ENCODE measurements at places on chromosomes 1 and 21.
A peak's percentile ranks its signal among the peaks of the same experiment; 100 is the strongest.

GRCh38 chr1:160646711-160647328 is at the start of gene SLAMF1:
Gene SLAMF1 (minus strand): TSS chr1:160647044. CDS start chr1:160646945, 99 bp downstream.
- DNase-seq = peak; percentile 78

DNA sequence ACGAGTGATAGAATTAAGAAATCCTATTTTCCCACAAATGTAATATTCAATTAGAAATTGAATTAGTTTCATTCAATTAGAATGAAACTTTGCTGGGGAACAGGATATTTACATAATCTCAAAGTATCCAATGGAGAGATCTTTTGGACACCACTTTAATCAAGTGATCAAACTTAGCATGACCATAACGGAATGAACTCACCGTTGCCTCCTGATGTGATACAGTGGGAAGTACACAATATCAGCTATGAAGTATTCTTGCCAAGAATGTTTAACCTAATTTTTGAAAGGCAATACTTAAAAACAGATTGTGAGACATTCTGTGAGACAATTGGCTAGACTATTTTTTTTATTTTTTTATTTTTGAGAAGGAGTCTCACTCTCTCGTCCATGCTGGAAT is 16.6 kb downstream of the CDKN2C start:
- no peak for DNase-seq

GRCh38 chr21:19076031-19076430 is 672.4 kb upstream of the TMPRSS15 start:
- DNase-seq = no peak

DNA sequence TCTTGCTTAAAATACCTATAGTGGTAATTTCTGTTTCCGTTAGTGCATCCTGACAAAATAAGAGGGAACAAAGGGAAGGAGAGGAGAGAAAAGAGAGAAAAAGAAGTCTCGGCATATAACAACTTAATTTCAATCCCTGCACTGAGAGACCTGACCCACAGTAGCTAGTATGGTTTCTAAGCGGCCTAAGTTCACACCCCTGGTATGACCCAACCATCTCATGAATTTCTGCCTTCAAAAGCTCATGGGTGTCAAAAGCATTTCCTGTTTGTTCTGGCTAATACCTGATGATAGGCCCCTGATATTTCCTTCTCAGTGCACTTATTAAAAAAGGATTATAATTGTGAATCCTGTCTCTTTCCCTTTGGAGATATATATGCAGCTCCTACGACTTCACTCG is 32.1 kb upstream of the RGS1 start:
- no peak for DNase-seq

DNA sequence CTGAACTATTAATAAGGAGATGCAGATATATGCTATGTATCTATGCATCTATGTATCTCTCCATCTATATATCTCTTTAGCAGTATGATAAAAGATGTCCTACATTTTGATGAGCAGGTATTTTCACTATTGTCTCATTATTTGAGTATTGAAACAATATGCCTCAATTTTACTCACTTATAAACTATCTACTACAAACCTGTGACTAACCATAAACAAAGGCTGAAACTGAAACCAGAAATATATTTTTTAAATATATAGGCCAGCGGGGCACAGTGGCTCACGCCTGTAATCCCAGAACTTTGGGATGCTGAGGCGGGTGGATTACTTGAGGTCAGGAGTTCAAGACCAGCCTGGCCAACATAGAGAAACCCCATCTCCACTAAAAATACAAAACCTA is 22.0 kb downstream of the EIF4G3 start:
- DNase-seq = no peak

GRCh38 chr1:211732293-211732980 is 57.0 kb upstream of the NEK2 start:
- DNase-seq = no peak

DNA sequence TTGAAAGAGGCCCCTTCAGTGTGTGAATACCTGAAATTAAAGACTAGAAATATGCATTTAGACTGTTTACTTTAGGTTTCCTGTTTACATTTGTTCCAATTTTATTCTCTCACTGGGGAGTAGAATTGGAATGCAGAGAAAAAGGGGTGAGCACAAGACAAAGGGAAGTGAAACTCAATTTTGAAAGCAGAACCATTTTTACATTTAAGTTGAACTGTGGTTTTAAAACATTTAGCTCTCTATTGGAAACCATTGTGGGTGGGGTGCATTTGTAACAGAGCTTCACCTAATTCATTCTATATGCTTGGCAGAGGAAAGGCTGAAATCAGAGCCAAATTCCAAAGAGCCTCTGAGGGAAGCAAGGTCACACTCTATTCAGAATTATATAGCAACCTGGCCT is 235.3 kb upstream of the C1orf105 start:
- no peak for DNase-seq

GRCh38 chr1:16243936-16244649 is 7.1 kb upstream of the CPLANE2 start:
- peak; percentile 84 for DNase-seq

GRCh38 chr1:246651012-246651695 is 73.1 kb upstream of the SCCPDH start:
- no peak for DNase-seq

- DNase-seq = peak; percentile 47
Observed at GRCh38 chr1:40315795-40316594, 1.1 kb downstream of the COL9A2 start.

DNA sequence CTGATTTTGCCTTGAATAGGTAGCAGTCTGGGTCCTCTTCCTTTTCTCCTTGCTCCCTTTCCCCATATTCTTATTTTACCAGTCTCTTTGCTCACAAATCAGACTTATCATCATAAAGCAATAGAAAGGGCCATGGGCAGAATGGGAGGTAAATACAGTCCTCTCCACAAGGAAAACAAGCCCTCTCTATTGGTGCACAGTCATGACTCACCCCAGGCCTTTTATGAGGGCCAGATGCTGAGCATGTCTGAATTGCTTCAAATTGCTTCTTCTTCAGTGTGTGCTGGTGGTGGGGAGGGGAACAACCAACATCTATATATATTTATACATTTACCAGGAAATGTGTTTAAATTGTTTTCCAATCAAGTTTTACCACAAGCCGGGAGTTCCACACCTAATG is 75.2 kb downstream of the GFI1 start:
- DNase-seq = peak; percentile 9

DNA sequence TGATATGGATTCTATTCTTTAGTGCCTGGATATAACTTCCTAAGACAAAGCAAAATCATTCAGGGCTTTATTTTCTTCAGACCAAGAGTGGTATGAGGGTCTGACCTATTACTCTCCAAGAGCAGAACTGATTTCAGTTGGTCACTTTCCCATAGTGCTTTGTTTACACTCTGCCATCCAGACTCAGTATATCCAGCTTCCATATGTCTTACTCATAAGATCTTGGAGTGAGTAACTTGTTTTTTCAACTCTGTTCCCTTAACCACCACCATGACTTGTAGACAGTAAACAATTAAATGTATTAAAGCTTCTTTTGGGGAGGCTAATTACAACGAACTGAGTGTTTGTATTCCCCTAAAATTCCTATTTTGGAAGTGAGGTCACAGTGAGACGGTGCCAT is 83.4 kb downstream of the USP24 start:
- DNase-seq = no peak

DNA sequence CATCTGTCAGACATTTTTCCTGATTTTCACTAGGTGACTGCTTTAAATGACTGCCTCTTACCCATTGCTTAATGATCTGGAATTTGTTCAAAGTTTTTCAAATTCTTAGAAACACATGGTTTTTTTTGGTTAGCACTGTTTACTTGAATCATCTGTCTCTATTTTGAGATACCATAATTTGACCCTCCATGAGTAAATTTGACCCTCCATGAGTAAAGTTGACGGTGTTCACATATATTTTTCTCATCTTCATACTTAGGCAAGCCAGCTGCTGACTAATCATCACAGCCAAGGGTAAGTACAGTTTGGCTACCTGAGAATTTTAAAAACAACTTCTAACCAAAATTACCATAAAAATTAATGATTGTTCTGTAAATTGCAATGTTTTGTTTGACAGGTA is 586.5 kb downstream of the PTBP2 start:
- DNase-seq = no peak

DNA sequence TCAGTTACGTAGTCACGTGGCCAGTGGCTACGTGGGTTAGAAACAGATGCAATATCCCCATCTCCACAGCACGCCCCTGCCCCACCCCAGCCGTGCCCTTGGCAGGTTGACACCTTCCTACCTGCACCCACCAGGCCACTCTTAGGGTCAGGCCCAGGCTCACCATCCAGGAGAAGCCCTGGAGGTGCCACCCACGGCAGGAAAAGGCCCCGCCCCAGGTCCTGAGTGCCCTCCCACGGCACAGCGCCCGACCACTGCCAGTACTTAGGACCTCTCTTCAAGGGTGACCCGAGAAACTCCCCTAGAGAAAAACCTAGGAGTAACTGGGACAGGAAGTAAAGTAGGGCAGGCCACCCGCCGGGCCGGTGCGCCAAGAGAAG is 1.5 kb downstream of the C1orf35 start:
- DNase-seq = no peak

Data from activated CD4-positive, alpha-beta T cell treated with anti-CD3 and anti-CD28 coated beads for 48 hours (primary cell).